ENCODE measurements at places on chromosomes 5 and 9.

DNA sequence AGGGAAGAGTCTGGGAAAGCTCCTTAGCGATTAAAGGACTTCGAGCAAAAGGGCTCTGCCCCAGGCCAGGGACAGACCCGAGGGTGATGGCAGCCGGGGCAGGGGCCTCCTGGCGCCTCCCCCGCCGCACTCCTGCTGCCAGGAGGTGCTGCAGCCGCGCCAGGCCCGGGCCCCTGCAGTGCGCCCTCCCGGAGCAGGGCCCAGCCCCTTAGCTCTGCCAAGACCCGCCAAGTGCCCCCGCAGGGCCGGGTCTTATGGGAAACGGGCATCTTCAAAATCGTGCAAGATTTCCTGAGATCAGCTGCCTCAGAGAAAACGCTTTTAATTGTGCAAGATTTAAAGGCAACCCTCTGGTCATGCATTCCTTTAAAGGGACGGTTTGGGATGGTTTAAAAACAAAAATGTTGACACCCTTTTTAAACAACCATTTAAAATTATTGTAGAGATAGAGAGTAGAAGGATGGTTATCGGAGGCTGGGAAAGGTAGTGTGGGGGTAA lies 52.4 kb downstream of the CDC14B start:
- no peak for DNase-seq

- DNase-seq, result no peak
Measured at GRCh38 chr9:74220327-74220726, 276.8 kb upstream of the RORB start.

GRCh38 chr5:74063821-74064220 lies 437.8 kb downstream of the ARHGEF28 start:
- no peak for DNase-seq

DNA sequence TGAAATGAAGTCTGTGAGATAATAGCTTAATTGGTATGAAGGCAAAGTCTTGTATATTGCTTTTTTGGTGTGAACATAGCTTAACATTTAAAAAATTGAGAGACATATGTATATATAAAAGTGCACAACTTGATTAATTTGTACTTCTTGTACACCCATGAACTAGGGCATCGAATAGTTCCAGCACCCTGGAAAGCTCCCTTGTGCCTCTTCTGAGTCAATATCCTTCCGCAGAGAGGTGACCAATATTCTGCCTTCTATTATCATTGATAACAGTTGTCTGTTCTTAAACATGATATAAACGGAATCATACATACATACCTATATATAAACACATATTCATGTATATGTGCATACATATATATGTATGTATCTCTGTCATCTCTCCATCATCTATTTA lies 185.4 kb downstream of the PHF2 start:
- DNase-seq, result no peak

GRCh38 chr5:543755-544674 lies 19.8 kb upstream of the SLC9A3 start:
- no peak for DNase-seq

- no peak for DNase-seq
Measured at GRCh38 chr5:145980718-145981117, 44.3 kb downstream of the SH3RF2 start.

DNA sequence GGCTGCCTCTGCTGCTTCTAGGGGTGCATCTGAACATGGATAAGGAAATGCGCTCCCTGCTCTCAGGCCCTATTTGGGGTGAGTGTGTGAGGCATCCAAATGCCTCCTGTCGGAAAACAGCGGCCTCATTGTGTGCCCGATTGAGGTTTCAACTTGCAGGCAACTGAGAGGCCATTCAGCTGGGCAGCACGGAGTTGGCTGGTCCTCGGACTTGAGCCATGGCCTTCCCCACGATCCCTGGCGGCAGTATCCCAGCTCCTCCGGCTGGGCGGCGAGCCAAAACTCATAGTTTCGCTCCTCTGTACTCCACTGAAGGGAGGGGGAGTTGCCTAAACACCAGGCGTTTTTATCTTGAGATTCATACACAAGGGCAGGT lies 597.3 kb upstream of the SGCD start:
- no peak for DNase-seq

GRCh38 chr5:24816206-24816605 lies 171.4 kb upstream of the CDH10 start:
- no peak for DNase-seq

DNA sequence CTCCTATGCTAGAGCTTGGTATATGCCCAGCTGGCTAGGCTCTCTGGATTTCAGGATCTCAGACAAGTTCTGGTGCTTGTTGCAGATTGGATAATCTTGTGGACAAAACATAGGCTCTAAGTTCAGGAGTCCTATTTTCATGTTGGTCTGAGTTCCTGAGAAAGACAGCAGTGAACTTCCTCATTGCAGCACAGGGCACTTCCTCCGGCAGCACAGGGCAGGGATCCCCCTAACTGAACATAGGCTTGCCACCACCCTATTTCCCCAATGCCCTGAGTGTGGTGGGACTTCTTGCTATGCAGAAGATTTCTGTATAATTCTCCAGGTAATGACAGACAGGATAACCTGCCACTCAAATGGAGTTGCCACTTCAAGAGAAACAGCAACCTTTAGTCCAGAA lies 220.1 kb downstream of the PIK3R1 start:
- no peak for DNase-seq
